ENCODE measurements at places on chromosomes 5 and 9. TPM values are rescaled to one million over a fixed set of nuclear protein-coding genes. Genes with fewer than 3 reads are reported as not detected.

DNA sequence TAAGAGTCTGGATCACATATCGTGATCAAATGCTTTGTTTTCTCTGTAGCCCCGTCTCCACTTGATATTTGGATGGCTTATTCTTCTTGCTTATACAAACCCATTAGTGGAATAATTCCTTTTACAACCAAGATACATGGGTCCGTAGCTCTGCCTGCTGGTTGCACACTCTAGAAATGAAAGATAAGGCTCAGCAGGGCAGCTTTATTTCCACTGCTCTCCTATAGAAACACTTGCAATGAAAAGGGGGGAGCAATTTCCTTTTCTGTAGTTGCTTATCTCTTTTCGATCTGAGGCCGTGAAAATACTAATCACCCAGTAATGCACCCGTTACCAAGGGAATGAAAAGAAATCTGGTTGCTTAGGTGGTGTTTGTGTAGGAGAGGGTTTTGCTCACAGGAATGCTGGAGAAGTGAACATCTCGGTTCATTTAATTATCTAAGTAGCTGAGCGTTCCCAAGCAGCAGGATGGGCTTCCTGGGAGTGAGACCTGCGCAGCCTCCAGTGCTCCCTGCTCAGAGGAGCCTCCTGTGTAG, 131.7 kb downstream of the ADAMTS16 start:
- DNase-seq: no peak

DNA sequence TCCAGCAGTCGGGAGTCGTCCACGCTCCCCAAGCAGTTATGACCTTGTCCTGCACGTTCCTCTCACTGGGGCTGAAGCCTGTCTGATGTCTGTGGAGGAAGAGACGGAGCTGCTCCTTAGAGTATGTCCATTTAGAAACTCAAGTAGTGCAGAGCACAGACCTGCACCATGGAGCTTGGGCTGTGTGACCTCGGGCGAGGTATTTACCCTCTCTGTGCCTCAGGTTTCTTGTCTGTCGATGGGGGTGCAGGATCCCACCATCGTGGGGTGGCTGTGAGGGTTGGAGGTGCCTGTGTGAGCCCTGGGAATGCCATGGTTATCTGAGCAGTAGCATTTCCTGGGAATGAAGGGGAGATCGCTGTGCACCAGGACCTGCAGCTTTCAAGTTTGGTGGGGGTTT, 14.2 kb downstream of the TRAF2 start:
- DNase-seq: no peak

GRCh38 chr9:127874301-127875221, 2.9 kb downstream of the AK1 start:
- no peak for DNase-seq

GRCh38 chr5:52727020-52727419, 60.7 kb upstream of the ITGA1 start:
- DNase-seq: no peak

DNA sequence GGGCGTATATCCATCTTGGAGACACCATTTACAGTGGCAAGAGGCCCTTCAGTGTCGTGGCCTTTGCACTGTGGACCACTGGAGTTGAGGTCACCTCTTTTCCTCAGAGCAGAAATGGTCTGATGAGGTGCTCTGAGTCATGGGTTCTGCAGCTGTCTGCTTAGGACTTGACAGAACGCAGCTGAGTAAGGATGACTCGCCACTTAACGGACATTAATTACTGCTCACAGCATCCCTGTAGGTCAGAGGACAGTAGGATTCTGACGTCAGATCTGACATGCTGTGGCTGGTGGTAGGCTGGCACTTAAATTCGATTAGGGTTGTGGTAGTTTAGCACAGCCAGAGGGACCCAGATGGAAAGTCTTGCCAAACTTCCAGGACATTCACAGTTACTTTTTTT, 479.4 kb downstream of the DMAC1 start:
- DNase-seq: no peak

DNA sequence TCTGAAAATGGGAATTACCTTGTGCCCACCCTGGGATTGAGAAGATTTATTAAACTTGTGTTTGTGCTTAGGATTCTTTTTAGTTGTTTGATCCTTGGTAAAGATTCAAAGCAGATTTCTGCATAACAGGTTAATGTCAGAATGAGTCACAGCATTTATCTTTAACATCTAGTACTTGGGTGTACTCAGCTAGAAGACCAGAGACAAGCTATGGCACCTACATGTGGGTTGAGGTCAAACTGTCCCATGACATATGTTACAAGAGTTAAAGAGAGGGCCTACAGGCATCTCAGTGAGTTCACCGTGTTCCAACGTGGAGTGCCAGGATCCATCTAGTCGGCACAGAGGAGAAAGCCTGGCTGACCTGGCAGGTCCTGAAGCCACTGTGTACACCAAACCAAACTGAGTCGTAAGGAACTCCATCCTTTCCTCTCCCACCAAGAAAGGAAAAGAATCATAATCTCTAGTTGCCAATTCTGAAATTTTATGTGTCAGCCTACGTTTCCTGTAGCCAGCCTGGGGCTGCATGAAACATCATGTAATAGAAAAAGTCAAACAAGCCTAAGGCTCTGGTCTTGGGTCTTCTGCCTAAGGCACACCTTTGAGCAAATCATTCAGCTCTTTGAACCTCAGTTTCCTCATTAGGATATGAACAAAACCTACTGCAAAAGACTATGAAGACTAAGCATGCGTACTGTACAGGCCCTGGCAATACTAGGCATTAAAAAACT, 73.7 kb downstream of the RCL1 start:
- DNase-seq: no peak

DNA sequence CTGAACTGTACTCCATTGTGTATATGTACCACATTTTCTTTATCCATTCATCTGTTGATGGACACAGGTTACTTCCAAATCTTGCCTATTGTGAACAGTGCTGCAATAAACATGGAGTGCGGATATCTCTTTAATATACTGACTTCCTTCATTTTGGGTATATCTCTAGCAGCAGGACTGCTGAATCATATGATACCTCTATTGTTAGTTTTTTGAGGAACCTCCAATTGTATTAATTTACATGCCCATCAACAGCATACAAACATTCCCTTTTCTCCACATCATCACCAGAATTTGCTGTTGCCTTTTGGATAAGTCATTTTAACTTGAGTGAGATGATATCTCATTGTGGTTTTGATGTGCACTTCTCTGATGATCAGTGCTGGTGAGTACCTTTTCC, 81.8 kb upstream of the FAM120A start:
- DNase-seq: no peak

GRCh38 chr9:13186091-13186490, 93.4 kb downstream of the MPDZ start:
- DNase-seq: no peak

DNA sequence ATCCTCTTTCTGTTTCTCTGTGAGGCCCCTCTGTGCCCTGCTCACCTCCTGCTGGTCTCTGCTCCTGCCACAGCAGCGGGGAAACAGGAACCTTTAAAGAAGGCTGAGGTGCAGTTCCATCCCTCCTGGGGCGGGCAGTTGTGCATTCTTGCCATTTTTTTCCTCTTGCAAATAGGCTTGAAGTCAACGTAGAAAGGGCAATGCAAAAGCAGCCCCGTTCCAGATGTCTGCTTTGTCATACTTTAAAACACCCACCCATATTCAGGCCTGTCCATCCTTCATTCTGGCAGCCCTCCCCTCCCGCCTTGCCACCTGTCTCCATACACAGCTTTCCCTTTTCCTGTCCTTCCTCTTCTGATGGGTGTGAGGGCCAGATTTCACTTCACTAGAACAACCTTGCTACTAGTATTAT, 65.4 kb upstream of the KLF9 start:
- DNase-seq: no peak

- DNase-seq: no peak
Observed at GRCh38 chr5:171961117-171961516, 45.3 kb downstream of the FBXW11 start.

DNA sequence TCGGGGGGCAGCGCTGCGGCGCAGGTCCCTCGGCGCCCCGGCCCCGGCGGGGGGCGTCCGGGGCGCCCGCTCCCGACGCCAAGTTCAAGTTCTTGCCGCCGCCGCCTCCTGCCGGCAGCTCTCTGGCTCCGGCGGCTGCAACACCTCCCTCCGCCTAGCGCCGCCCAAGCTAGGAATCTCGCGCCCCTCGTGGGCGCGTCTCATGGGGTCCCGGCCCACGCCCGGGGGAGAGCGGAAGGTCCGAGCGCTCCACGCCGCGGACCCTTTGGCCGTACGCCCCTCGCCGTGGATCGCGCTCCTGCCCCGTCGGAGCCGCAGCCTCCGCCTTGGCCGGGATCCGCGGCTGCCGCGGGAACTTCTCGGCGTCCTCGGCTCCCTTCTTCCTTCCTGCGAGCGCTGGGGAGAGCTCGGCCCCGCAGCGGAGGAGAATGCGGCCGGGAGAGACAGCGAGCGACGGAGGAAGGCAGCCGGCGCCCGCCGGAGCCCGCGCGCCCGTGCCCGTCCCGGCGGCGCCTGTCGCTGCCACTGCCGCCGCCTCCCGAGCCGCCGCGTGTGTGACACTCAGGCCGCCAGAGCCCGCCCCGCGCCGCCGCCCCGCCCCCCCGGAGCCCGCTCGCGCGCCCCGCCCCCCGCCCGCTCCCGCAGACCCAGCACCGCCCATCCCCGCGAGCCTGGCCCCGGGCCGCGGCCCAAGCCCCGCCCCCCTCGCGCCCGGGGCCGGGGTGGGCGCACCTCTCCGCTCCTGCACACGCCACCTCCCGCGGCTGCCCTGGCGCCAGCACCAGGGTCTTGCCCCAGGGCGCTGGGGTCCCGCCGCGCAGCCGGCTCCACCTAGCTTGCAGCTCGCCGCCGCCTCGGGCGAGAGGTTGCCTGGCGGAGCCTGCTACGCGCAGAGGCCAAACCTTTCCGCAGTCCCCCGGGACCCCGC, at the start of gene SHB:
Gene SHB, minus strand, starts transcription at position 527 of the 928 bp plus-strand sequence. CDS start 582 bp downstream, outside the sequence.
- DNase-seq: peak; percentile 80

DNA sequence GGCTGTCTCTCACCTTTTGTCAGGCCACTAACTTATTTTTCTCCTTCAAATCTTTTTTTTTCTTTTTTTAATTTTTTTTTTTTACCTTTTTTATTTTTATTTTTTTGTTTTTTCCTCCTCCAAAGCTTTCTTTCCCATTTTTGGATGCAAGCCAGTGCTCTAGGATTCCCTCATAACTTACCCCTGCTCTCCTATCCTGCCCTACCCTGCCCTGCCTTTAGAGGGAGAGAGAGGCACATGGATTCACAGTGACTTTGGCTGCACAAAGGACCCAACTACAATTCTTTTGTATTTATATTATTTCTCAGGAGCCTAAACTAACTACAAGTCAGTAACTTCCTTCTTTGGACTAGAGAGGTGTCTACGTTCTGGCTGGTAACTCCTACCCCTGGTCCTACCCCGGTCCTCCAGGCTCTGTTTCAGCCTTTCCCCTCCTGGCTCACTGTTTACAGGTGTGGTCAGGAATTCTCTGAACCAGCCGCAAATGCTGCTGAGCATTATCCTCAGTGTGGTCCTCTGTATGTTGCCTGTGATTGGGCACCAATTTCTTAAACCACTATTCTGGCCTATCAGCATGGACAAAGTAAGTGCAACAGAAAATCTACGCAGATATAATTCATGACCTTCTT, 8.4 kb upstream of the RUSC2 start:
- peak; percentile 44 for DNase-seq

DNA sequence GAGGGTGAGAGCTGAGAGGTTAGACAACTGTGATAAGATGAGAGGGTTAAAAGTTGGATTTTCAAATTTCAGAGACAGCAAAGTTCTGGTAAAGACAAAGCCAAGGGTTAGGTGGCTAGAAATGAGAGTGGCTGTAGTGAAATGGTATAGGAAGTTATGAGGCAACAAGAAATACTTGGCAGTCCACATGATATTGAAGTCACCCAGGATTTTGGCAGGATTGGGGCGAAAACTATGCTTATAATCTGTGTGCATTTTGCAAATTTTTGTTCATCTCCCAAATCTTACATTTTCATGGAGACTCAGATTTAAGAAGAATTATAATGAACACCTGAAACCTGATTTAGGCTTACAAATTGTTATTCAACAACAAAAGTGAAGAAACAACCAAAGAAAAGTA, 35.6 kb downstream of the C9 start:
- no peak for DNase-seq

- DNase-seq: no peak
Observed at GRCh38 chr5:33439905-33440481, 772 bp upstream of the TARS1 start.

SLC46A2 gene
- not detected for total RNA-seq

OMD gene
- not detected for total RNA-seq

RNF208 gene
- 1.1 TPM for total RNA-seq

FOXD4L4 gene
- 0.13 TPM for total RNA-seq

GOLM1 gene
- total RNA-seq: 87.5 TPM

ALAD gene
- total RNA-seq: 19.3 TPM

Data from endothelial cell (in vitro differentiated cells).